Skeletal muscle tissue (tissue), 5 donors: ENCODE measurements at places on chromosomes 13 and 19. TPM values are rescaled to one million over a fixed set of nuclear protein-coding genes. Genes with fewer than 3 reads are reported as not detected.

ZNF554 gene
- total RNA-seq = 8.4 TPM

CDK8 gene
- total RNA-seq = 17.7 TPM

RFPL4AL1 gene
- not detected for total RNA-seq

ELAVL3 gene
- not detected for total RNA-seq

DCT gene
- under 0.01 TPM for total RNA-seq

RXFP2 gene
- total RNA-seq = under 0.01 TPM

GAPDHS gene
- not detected for total RNA-seq

WDR87 gene
- not detected for total RNA-seq

FFAR1 gene
- total RNA-seq = not detected

KLHL1 gene
- total RNA-seq = not detected
